Activated naive CD4-positive, alpha-beta T cell treated with anti-CD3 and anti-CD28 coated beads, Interleukin-2, amount 10 ng/mL, durations not matched to agents 7 days and 5 days (primary cell): ENCODE measurements at places on chromosomes 4 and X.
A peak's percentile ranks its signal among the peaks of the same experiment; 100 is the strongest.

DNA sequence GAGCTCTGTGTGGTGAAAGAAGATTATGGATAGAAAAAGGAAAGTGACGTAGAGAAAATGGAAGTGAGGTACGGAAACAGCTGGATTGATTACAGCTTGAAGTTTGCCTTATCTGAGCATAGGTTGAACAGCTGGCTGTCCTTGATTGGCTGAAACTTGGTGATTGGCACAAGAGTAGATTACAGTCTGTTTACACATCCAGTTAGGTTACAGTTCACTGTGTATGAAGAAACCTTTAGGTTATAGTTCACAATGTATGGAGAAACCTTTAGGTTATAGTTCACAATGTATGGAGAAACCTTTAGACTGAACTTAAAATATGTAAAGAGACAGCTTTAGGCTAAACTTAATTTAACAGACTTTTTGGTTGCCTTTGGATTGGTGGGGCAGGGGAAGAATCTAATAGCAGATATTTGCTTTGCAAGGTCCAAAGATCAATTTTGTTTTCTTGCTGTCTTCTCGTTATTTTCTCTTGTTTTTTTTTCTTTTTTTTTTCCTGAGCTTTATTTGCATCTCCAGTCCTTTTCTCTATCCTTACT, 15.6 kb upstream of the ART3 start:
- no peak for DNase-seq

- no peak for DNase-seq
Observed at GRCh38 chrX:134095366-134095765, 110.0 kb upstream of the GPC3 start.

- DNase-seq, result no peak
Observed at GRCh38 chr4:113497154-113497884, 264.2 kb downstream of the CAMK2D start.

- no peak for DNase-seq
Observed at GRCh38 chr4:176953021-176953420, 160.3 kb upstream of the VEGFC start.

GRCh38 chr4:28462766-28463700, 1602.4 kb downstream of the STIM2 start:
- DNase-seq, result no peak

DNA sequence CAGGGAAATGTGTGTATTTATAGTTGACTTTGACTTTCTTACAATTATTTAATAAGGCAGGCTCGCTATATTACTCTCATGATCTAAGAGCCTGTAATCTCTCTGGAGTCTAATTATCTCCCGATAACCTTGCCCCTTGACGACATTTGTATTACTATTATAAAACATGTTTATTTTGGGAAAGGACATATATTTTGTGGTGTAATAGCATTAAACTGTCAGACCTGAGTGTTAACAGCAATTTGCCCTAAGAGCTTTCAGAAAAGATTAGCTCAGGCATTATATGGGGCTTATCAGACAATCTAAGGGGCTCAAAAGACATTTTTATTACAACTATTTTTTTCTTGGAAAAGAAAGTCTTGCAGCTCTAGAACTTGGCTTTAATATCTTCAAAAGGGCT, 427.9 kb upstream of the SLIT2 start:
- no peak for DNase-seq

GRCh38 chr4:40228497-40229365, 31.9 kb downstream of the RHOH start:
- DNase-seq, result no peak

GRCh38 chr4:138492176-138492575, 250.0 kb upstream of the SLC7A11 start:
- DNase-seq, result no peak

DNA sequence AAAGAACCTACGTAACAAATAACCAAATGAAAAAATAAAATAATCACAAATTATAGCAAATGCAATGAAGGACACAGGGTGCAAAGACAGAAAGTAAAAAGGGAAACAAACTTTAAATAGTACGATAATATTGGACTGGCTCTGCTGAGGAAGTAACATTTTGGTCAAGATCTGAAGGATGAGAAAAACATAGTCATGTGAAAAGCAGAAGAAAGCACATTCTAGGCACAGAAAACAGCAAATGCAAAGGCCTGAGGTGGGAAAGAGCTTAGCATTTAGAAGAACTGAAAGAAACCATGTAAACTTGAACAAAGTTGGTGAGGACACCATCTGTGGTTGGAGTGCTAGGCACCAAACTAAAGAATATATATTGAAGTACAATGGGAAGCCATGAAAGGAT, 111.2 kb downstream of the PPP3CA start:
- DNase-seq, result no peak

DNA sequence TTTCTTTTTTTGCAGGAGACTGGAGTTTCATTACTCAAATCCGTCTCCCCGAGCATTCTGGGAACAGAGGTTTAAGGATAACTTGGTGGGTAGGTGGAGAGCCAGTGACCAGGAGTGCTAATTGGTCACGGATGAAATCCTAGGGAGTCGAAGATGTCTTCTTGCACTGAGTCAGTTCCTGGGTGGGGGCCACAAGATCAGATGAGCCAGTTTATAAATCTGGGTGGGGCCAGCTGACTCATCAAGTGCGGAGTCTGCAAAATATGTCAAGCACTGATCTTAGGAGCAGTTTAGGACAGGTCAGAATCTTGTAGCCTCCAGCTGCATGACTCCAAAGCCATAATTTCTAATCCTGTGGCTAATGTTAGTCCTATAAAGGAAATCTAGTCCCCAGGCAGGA, 741.3 kb downstream of the PCDH7 start:
- DNase-seq, result no peak

GRCh38 chr4:93061826-93062225, 758.1 kb downstream of the GRID2 start:
- no peak for DNase-seq

DNA sequence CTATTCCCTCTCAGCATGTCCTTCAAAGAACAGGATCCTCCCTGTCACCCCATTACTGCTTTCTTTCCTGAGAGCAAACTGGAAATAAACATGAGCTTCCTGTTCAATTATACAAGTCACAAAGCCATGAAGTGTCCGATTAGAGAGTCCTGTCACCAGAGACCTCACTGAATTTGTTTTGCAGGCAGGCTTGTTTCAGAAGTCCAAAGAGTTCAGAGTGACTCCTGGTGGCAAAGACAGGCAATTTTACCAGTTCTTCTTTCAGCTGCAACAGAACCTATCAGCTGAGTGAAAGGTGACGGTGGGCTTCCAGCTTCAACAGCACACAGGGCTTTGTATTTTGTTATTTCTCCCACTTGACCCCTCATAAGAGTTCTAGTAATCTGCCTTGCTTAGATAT, 6.4 kb downstream of the ELK1 start:
- no peak for DNase-seq

- DNase-seq, result no peak
Observed at GRCh38 chrX:9308426-9308825, 156.4 kb upstream of the TBL1X start.

- DNase-seq, result no peak
Observed at GRCh38 chrX:101206471-101206870, 13.1 kb upstream of the DRP2 start.

DNA sequence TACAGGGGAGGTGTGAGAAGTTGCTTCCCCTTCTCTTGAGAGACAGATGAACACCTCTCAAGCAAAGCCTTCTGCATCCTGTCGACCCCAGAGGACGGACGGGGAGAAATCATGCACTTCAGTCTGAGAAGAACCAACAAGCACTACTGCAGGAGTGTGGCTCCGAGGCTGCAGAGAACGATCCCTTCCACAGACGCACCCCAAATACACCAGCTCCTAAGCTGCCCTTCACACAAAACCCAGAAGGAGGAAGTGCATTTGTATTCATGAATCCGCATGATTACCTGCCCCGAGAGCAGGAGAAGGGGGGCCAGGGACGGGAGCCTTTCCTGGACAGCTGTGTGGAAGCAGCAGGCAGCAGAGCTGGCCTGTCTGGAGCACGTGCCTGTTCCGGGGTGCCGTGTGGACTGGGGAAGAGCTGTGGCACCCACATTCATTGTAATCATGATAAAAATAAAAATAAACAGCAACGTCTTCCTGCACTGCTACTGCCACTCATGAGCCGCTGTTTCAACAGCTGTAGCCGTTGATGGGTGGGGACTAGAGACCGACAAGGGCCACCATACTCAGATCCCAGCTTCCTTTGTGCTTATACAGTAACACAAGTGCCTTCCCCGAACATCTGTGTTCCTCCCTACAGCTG, 42.9 kb downstream of the ACSL1 start:
- DNase-seq, result peak; percentile 30

GRCh38 chr4:158176776-158177175, 4.0 kb upstream of the GASK1B start:
- no peak for DNase-seq

DNA sequence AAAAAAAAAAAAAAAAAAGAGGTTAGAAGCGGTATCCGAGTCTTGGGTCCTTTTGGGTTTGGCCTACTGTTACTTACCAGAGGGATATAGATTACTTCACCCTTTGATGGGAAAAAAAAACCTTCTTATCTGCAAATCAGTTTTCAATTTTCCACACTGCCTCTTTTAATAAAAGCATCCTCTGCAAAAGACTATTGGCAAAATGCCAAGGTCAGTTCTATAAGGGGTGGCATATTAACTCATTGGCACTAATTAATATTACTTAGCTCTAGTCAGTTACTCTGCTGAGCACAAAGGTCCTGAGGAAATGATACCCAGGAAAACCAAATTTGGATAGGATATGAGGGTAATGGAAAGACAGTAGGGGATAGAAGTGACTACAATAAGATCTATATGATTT, 44.3 kb upstream of the MTMR8 start:
- DNase-seq, result no peak

- DNase-seq, result no peak
Observed at GRCh38 chr4:164924670-164925238, 47.8 kb downstream of the APELA start.

GRCh38 chrX:47146936-47147859, 2.2 kb downstream of the RBM10 start:
- no peak for DNase-seq

DNA sequence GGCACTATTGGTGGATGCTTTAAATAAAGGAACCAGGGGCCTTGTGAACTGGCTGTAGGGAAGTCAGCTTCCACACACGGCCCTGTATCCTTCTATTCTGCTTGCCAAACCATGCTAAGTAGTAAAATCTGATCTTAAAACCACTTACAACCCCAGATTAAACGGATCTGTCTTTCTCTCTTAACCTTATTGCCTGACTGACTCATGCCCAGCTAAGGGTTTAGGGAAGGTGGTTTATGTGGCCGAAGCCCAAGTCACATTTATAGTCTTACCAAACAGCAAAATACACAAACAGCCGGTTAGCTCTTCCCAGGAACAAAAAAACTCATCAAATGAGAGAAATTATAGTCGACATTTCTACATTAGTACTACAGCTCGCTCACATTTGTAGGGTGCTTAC, 988.4 kb upstream of the TENM3 start:
- DNase-seq, result no peak

GRCh38 chr4:107801766-107802211, 22.9 kb upstream of the SGMS2 start:
- no peak for DNase-seq

GRCh38 chr4:25563071-25563564, 92.5 kb upstream of the SLC34A2 start:
- no peak for DNase-seq

GRCh38 chr4:158133551-158133950, 39.3 kb downstream of the GASK1B start:
- no peak for DNase-seq

- no peak for DNase-seq
Observed at GRCh38 chrX:97401586-97402136, 518.0 kb downstream of the RPA4 start.

GRCh38 chrX:136816975-136817374, 36.2 kb upstream of the ARHGEF6 start:
- DNase-seq, result no peak

DNA sequence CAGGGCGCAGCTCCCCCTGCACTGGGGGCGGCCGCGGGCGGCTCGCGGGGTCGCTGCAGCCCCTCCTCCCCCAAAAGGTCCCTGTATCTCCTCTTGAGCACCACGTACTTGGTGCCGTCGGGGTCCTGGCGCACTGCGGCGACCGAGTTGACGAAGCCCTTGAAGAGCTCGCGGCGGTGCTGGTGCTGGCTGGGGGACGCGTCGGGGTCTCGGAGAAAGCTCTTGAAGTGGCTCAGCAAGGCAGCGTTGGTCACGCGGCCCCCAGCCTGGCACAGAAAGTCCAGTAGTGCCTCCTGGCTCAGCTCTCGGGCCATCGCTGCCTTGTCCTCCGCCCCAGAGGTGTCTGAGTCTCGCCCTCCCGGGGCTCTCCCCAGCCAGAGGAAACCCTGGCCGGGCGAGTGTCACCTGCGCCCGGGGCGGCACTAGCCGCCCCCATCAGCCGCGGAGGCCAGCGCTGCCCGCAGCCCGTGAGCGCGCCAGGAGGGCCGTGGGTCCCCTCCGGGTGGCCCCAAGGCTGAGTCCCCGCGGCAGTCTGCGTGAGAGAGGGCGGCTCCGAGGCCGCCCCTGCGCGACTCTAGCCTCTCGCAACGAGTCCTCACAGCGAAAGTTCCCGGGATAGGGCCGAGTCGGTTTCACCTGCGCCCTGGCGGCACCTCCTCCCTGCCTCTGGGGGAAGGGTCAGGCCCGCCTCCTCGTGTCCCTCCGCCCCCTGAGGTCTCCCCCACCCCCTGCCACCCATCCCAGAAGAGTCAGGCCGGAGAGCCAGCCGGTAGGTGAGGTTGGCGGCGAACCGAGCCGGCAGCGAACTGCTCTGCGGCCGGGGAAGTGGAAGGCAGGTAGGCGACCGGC, at the start of gene SOWAHB:
TSS of gene SOWAHB (minus strand) at position 609 of the 849 bp plus-strand sequence. CDS start at position 314, 295 bp downstream.
- DNase-seq, result peak; percentile 49

DNA sequence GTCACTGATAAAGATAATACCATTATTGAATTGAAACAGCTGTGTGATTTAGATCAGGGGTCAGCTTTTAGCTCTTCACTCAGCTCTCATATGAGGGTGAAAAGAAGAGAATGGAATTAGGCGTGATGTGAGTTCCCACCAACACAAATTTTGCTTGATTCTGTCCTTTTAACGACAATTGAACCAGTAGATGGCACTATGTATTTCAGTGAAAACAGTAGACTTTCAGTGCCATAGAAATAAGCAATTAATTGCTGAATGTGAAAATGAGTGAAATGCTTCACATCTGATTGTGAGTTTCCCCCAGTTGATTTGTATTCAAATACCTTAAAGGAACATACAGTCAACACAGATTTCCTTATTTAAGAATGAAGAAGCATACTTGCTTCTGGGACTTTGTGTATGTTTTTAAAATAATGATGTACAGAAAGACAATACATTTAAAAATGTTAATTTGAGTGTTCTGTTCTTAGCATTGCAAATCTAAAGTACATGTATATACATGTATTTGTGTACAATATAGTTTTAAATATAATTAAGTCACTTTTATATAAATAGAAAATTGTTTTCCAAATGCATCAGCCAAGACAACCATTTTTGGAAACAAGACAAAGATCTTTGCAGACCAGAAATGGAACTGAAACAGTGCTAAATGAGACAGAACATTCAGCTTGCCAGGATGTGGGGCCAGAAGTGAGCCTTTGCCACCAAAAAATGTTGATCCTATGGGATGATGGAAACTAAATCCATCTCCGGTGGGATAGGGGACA, 178.8 kb downstream of the SNCA start:
- no peak for DNase-seq
